ENCODE measurements at places on chromosomes 12 and 14.

DNA sequence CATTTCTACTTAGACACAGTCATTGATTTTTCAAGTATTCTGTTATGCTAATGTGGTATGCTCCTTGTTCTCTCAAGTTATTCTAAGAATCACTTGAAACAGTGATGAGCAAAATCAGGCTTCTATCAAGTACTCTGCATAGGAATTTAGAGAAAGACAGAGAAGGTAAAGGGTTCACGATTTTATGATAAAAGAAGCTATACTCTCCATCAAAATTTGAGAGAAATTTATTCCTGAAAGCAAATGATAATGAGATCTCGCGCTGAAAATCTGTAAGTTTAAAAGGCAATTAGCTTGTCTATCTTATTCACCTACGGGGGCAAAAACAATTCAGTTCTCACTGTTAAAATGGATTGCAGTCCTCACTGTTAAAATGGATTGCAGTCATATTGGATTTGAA is 1404.3 kb upstream of the FLRT2 start:
- DNase-seq: no peak

DNA sequence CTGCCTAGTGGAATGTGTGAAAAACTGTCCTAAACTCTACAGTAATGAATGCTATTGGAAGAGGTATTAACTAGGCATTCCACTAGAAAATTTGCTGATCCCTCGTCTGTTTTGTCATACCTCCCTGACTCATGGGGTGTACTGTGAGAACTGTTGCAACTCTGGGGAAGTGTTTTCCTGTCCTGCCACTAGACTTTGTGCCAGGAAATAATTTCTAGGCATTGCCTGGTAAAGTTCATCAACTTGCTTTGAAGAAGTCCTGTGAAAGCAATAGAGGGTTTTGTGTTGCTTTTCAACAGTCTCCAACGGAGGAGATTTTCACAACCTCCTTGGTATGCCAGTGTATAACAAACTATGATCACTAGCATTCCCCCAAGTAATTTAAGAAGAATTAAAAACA is 139.9 kb downstream of the AKAP6 start:
- no peak for DNase-seq

DNA sequence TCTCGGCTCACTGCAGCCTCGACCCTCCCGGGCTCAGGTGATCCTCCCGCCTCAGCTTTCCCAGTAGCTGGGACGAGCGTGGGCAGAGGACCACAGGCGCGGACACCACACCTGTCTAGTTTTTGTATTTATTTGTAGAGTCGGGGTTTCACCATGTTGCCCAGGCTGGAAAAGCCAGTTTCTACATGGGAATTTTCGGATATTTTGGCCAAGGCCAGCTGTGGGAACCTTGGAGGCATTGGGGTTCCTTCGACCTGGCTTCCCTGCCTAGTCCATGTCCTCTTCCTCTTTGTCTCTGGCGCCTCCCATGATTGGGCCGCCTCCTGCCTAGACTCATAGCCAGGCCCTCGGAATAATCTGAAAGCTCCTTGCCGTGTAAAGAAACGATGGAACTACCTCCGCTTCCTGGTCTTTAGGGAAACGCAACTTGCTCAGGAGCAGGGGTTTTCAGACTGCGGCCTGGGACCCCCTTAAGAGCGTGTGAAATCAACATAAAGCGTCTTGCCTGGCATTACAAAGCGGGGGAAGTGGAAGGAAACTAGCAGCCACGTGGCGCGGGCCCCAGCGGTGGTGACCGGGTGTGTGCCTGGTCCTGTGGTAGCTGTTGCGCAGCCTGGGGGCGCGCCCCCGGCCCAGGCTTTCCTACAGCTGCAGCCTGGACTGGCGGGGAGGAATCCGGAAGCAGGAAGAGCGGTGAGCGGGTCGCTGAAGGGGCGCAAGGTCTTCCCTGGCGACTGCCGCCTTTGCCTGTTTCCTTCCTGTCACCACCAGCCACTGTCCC is 1.4 kb upstream of the HSP90AA1 start:
- no peak for DNase-seq

DNA sequence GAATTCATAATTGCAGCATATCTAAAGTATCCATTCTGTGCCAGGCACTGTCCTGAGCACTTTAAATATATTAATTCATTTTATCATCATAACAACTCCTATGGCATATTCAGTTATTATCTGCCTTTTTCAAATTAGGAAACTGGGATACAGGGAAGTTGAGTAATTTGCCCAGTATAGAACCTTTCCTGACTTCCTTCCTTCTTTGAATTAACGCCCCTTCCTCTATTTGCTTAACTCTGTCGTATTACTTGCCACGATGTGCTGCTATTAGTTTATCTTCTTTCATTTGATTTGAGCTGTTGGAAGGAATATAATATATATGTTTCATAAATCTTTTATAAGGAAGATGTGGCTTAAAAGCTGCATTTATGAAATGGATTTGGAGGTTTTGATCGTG is 25.4 kb upstream of the FAM177A1 start:
- DNase-seq: no peak

GRCh38 chr12:57622293-57623245 is 10.4 kb downstream of the B4GALNT1 start:
- DNase-seq: no peak

GRCh38 chr12:49131051-49131893 is at the start of gene TUBA1B:
TSS of gene TUBA1B (minus strand) at chr12:49131395. CDS start at chr12:49131300, 95 bp downstream.
- DNase-seq: peak; percentile 85

DNA sequence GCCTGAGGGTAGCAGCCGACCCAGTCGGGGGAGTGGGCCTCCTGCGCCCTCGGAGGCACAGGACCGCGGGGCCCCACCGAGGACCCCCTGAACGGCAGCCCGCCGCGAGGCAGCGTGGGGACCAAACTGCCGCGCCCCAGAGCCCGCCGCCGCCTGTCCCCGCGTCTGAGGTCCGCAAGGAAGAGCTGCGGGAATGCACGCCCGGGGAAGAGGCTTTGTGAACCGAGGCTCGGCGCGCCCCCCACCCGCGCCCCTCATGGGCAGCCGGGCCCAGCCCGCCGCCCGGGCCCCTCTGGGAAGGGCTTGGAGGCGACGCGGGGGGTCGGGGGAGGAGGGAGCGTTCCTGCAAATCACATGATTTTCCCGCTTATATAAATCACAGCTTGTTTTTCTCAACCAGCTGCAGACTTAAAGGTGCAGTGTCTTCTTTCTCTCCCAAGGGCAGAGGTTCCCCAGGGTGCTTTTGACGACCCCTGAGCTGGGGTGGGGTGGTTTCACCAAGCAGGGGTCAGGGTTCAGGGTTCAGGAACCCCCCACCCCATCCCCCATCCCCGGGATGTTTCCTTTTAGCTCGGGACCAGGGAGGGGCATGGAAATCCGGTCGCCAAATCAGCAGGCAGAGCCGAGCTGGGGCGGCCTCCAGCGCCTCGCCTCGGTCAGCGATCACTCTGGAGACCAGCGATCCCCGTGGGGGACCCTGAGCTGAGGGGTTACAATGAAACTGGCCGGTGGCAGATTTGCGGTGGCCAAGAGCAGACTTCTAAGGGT is 44.7 kb upstream of the ATP23 start:
- DNase-seq: peak; percentile 55

- DNase-seq: peak; percentile 82
Observed at GRCh38 chr12:6335451-6336078, 6.3 kb downstream of the TNFRSF1A start.

- no peak for DNase-seq
Observed at GRCh38 chr14:33413381-33413780, 474.7 kb downstream of the NPAS3 start.

GRCh38 chr14:20848316-20848954 is 42.8 kb upstream of the RNASE3 start:
- DNase-seq: no peak

- DNase-seq: no peak
Observed at GRCh38 chr14:52349731-52350130, 35.6 kb downstream of the PTGER2 start.

GRCh38 chr12:53483225-53483978 is 15.9 kb downstream of the MAP3K12 start:
- no peak for DNase-seq

DNA sequence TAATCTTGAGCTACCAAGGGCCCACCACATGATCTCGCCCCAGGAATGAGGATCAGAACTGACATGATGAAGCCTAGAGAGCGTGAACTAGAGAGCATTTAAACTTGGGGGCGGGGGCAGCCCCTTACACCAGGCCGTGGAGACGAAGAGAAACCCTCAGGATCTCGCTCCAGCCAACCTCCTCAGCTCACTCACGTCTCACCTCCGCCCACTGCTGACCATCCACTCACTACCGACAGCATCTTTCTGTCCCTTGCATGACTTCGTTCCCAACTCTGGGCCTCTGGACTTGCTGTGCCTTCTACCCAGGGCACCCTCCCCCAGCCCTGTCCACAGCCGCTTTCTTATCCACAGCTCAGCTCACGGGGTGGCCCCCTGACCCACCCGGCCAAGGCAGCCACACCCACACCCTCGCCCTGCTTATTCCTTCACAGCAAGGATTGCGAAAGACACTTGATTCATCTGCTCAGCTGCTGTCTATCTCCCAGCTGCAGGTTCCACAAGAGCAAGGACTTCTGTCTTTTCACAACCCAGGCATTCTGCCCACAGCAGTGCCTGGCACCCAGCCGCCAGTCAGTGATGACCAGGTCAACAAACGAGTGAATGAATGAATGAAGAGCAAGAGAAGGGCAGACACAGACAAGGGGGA is 6.4 kb downstream of the STX2 start:
- DNase-seq: peak; percentile 52

DNA sequence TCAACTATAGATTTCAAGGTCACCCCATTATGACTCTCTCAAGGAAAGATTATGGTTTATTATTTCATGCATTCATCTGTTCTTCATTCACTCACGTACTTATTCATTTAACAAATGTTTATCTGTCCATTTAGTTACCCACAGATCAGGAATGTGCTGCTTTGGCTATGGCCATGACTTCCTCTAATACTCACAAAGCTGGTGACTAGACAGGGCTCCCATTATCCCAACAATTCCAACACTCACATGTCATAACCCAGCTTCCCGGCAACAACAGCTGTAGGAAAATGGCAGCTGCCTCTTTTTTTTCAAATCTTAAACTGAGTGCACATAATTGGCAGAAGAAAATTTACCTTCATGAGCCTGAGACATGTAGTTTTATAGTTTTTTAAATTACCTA is 190.8 kb upstream of the CCDC196 start:
- DNase-seq: no peak

DNA sequence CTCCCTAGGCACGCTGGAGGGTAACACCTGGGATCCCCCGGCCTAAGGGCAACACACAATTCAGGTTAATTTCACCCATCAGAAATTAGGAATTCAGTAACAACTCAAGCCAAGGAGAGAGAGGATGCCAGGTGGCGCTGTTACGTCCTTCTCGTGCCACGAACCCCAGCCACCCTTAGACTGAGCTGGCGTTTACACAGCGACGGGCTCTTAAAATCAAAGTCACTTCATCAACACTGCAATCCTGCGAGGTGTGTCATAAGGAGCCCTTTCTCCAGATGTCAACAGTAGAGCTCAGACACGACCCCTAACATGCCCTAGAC is 110.6 kb upstream of the TMEM132D start:
- no peak for DNase-seq

DNA sequence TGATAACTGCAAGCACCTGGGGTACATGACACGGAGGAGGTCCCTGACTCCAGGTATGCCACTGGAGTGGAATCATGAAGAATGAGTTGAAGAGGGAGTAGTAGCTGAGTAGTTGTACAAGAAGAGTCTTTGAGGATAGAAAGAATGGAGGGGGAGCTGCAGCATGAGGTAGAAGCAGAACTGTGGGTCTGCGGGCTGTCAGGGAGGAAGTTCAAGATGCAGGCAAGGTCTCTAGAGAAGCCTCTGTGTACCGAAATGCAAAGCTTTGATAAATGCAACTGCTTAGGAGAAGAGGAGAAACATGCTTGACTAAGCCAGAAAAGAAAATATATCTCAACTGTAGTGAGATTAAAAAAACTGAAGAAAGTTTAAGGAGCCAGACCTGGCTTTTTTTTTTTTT is 91.5 kb downstream of the CPNE8 start:
- no peak for DNase-seq

- no peak for DNase-seq
Observed at GRCh38 chr12:21580748-21581516, 23.7 kb downstream of the GYS2 start.

DNA sequence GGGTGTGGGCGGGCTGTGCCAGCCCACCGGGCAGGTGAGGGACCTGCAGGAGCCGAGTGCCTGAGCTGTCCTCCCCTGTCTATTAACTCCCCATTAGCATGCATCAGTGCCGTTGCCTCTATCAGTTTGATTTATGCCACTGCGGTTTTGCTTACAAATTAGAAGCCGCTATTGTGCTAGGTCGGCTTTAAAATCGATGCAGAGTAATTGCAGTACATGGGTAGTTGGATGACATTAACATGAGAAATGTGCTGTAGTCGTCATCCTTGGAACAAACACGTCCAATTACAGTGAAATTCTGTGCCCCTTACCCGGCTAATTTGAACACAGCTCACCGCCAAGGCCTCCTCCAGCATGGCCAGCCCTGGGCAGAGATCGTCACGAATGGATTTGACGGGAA is 145.8 kb downstream of the TSPAN9 start:
- DNase-seq: no peak

DNA sequence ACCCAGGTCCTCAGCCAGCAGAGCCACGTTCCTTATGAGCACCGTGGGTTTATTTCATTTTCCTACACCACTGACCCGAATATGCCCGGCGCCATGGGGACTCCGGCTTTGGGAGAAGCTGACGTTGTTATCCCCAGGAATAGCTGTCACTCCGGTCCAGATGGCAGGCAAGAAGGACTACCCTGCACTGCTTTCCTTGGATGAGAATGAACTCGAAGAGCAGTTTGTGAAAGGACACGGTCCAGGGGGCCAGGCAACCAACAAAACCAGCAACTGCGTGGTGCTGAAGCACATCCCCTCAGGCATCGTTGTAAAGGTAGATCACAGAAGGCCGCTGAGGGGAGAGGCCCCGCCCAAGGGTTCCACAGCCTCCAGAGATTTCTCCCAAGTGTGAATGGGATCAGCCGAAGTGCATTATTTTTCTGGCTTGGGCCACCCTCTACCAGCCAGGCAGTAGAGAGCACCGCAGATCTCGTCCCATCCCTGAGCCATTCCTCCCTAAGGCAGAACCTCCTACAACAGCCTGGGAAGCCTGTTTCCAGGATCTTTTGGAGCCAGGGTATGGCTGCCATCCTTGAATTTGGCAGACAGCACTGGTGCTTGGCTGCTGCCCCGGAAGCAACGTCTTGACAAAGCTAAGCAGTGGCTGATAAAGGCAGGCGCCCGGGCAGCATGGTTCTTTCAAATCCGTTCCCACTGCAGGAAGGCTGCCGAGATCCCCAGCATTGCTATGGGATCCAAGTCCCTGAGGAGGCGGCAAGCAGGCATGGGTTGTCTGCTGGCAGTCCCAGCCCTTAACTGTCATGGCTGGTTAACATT is 17.8 kb downstream of the CDK2AP1 start:
- DNase-seq: no peak
